ENCODE measurements at places on chromosomes 13 and 19.

GRCh38 chr13:79625517-79625916 is 144.6 kb downstream of the NDFIP2 start:
- DNase-seq = no peak

- no peak for DNase-seq
Measured at GRCh38 chr13:25478186-25478585, 106.4 kb downstream of the ATP8A2 start.

DNA sequence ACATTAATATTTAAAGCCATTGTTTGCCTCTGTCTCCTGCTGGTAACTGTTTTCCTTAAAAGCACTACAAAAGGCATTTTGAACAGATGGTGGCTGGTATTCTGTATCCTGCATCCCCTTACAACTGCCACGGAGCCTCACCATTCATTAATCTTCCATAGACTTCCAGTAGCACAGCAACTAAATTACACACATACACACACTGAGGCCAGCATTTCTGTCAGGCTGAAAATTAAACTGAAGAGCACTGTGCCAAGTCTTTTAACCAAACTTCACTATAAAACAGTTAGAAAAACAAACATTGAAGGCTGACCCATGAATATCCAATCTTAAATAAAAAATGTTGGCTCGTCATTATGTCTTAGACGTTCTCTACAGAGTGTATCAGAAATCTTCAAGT is 697.8 kb downstream of the DACH1 start:
- DNase-seq = no peak

- DNase-seq = peak; percentile 25
Measured at GRCh38 chr19:38949580-38950367, 19.0 kb downstream of the MRPS12 start.

DNA sequence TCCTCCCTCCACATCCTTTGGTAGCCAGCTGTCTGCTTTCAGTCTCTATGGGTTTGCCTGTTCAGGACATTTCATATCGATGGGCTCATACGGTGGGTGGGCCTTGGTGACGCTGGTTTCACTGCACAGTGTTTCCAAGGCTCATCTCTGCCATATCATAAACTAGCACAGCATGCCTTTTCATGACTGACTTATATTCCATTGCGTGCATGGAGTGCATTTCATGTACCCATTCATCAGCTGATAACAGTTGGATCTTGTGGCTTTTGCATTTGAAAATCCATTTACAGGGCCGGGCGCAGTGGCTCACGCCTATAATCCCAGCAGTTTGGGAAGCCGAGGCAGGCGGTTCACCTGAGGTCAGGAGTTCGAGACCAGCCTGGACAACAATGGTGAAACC is 69.9 kb downstream of the TDRD12 start:
- no peak for DNase-seq

- no peak for DNase-seq
Measured at GRCh38 chr19:31826325-31826724, 477.1 kb upstream of the TSHZ3 start.

DNA sequence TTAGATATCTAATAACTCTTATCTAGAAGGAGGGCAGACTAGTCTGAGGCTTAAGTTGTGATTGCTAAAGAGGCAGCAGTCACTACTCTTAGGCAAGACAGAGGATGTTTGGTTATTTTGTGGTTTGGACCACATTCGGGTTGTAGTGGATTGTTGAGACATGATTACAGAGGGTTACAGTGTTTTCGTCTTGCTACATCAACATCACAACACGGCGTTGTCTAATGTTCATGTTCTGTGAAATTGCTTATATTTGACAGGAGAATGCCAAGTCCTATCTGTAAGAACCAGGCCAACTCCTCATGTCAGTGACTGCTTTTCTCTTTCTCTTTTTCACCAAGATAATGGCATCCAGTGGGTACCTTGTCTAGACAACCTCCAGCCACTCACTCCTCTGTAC is 16.8 kb upstream of the TM9SF2 start:
- peak; percentile 77 for DNase-seq

DNA sequence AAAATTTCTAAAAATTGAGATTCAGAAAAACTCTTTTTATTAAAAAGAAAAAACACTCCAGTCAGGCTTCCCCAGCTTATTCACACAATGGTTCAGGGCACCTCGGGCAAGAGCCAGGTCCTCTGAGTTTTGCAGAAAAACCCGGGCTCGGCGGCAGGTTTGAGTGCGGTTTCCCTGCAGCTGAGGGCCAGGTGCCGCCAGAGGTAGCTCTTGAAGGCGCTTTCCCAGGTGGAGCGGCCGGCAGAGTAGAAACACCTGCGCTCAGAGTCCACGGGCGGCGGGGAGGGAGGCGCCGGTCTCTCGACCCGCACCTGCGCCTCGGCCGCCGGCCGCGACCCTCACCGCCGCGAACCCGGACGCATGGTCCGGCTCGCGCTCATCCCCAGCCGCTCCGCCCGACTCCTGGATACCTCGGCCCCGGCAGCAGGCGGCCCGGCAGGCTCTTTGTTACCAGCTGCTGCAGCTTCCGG is 444 bp downstream of the PROSER1 start:
- DNase-seq = no peak

DNA sequence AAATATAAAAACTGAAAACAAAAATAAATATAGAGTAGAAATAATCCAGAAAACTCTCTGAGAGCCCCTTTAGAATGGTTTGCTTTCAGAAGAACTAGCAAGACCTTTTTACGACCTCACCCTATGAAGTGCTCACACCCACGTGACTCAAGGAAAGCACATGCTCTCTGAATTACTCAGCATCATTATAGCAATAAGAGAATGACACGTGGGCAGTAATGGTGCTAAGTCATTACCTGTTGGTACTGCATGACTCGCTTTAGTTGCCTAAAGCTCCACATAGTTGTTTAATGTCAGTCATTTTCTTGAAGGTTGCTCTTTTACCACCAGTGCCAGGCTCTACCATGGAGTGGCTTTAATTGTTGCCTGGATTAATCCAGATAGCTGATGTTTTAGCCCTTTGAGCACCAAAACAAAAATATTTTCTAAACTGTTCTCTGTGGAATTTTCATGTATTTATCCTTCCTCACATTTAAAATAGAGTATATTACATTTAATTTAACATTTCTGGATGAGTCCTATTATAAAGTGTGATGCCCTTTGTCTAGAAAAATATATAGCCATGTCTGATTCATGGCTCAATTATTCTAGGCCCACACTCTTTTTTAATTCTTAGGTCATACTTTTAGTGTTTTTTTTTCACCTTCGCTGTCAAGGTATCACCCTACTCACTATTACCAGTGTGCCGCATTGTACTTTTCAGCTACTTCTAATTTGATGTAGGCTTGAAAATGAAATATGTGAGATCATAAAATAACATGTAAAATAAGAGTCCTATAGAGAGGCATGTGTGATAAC is 56.8 kb downstream of the THSD1 start:
- peak; percentile 85 for DNase-seq

DNA sequence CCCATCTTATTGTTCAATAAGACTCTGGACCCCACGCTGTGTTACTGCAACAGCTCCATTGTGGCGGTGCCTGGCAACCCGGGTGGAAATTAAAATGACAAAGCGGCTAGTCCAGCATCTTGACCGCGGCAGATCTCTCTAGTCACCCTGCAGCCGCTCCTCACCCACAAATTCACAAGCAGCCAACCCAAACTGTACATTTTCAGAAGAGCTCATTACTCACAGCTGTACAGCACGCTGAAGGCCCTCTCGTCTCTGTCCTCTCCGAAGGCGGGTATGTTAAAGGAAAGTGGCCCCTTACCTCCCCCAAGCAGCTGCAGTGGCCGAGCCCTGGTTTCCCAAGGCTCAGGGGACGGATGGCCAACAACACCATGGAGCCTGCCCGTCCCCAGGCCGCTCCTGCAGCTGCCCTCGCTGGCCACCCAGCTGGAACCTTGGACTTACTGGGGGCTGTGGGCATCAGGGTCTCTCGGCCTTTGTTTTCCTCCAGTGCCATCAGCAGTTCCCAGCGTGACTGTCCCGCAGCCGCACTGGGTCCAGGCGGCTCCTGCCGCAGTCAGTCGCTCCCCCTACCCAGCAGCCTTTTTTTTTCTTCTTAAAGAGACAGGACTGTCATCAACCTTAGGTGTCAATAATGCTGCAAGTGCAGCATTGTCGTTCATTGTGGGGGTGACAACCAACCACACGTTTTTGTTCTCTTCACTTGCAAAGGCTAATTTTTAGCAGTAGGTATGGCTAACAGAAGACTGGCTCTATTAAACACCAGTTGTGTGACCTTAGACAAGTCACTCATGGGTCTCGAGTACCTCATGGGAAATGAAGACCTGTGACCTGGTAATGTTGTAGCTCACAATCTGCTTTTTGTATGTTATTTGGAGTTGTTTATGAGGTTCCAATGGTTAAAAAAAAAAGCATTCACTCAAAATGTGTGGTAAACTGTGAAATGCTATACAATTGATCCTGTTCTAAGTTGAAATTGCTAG is at the start of gene SACS:
Gene SACS (minus strand): TSS at position 532 of the 983 bp plus-strand sequence. CDS start 22,463 bp downstream, outside the sequence.
- peak; percentile 52 for DNase-seq

DNA sequence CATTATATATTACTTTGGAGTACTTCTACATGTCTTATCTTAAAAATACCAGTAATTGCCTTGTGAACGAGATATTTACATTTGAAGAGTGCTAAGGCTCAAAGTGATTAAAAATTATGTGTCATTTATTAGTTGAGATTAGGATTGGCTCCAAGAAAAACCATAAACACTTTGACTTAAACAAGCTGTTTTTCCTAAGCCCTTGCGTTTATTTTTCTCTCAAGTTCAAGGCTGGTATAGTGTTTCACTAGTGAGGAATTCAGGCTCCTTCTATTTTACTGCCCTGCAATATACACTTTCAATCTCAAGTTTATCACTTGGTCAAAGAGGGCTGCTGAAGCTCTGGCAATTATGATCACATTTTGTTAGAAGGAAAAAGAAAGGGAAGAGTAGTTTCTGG is 49.9 kb downstream of the UFM1 start:
- DNase-seq = no peak

Data from IMR-90 (cell line).